ENCODE measurements at places on chromosomes 7 and 10.

GRCh38 chr10:128482052-128482451 is 355.8 kb upstream of the MKI67 start:
- DNase-seq = no peak

DNA sequence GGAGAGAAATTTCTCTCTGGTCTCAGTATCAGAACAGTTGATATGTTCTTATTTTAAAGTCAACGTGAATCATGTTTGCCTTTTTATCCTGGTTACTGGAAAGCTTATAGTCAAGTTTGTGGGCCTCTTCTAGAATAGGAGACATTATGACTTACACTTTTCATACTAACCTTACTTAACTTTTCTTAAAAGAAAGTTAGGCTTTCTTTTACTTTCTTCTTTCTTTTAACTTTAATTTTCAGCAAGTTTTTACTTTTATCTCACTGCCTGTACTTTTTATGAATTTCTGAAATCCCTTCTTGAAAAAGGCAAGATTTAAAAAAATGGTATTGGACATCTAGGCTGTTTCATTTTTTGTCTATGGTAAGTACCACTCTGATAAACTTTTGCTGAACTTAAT is 75.2 kb upstream of the DNAJB12 start:
- no peak for DNase-seq

GRCh38 chr10:994836-995558 is 6.8 kb downstream of the GTPBP4 start:
- no peak for DNase-seq

DNA sequence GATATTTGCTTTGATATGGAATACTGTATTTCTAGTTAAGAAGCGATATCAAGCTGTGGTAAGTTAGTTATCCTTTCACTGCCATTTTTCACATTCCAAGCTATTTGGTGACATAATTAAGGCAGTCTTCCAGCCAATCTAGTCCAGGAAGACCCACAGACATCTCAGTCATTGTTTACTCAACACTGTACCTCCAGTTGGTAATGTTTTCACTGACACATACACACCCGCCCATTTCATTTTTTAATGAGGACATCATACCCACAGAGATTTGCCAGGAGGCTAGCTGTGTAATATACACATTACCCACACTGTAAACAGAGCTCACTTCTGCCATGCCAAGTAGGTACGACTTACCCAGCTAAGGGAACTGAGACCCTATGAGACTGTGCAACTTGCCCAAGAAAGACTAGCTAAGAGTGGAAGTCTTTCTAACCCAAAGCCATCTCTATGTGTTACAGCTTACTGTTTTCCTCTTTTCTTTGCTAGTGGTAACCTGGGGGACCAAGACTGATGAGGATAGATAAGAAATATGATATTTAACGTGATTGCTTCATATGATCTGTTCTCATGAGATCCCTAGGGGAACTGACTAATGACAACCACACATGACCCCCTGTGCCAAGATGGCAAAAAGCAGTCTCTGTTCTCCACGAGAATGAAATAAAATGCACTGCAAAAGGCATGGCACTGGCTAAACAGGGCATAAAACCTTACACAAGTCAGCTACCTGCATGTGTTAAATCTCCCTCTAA is 179.0 kb downstream of the DGKI start:
- no peak for DNase-seq

DNA sequence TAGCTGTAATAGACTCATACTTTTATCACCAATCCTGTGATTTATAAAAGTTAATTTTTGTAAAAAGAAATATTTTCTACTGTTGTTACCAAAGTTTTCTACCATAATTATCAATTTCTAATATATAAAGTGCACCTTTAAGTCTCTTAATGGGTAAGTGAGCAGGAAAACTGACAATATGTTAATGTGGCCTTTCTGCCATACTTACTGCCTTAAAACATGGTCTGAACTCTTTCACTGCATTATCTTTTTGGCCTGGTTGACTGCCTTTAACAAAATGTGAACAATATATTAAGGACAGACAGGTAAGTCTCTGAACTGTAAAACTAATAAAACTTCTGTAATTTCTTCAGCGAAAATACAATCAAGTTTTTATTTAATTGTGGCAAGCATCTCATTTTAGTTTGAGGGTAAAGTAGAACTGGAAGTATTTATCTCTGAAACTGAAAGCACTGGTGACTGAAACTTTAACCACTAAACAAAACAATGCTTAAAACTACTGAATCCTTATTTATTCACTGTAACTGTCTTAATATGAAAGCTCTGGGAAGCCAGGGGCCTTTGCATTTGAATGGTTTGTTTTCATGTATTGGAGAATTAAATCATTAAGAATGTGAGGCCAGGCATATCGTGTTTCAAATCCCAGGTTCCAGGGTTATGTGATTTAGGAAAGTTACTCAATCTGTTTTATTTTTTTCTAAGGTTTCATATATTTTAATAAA is 948.8 kb upstream of the POT1 start:
- no peak for DNase-seq

DNA sequence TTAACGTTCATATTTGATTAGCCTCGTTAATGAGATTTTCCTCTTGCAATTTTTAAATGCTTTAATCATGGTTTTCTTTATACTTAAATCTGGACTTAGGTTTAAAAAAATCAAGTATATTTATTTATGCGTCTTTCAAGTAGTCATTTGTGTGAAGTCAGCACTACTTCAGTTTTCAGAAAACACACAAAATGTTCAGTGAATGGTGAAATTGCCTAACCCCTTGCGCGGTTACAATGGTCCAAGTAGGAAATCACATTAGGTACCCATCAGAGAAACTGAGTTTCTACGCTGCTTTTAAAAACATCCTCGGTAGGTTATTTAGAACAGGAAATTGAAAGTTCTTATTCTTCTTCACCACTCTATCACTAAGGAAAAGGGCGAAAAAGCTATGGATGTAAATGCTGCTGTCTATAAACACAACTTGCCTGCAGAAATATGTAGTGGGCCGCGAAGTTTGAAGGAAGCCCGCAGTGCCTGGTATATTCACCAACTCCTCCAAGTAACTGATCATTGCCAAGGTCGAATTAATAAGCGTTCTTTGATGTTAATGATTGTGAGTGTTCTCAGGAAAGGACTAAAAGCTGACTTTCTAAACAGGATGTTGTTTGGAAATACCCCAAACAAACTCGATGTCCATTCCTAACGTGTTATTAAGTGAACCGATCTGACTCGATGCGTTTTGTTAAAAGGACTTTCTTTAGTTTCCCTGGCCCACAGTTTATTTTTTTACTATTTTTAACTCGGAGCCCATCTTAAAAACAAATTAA is 1.0 kb downstream of the SYPL1 start:
- no peak for DNase-seq
